ENCODE measurements at places on chromosomes 12 and 14. TPM values are rescaled to one million over a fixed set of nuclear protein-coding genes. Genes with fewer than 3 reads are reported as not detected.

PTGER2 gene
- total RNA-seq = not detected

MDP1 gene
- 25.0 TPM for total RNA-seq

C12orf54 gene
- total RNA-seq = not detected

GUCY2C gene
- total RNA-seq = not detected

PDE3A gene
- total RNA-seq = 7.5 TPM

CCDC85C gene
- total RNA-seq = 8.1 TPM

All from parietal lobe (tissue), 2 donors.